SK-N-MC (cell line): ENCODE measurements at places on chromosomes 1 and 21.

GRCh38 chr1:222124602-222125001, 382.7 kb upstream of the DUSP10 start:
- no peak for DNase-seq

DNA sequence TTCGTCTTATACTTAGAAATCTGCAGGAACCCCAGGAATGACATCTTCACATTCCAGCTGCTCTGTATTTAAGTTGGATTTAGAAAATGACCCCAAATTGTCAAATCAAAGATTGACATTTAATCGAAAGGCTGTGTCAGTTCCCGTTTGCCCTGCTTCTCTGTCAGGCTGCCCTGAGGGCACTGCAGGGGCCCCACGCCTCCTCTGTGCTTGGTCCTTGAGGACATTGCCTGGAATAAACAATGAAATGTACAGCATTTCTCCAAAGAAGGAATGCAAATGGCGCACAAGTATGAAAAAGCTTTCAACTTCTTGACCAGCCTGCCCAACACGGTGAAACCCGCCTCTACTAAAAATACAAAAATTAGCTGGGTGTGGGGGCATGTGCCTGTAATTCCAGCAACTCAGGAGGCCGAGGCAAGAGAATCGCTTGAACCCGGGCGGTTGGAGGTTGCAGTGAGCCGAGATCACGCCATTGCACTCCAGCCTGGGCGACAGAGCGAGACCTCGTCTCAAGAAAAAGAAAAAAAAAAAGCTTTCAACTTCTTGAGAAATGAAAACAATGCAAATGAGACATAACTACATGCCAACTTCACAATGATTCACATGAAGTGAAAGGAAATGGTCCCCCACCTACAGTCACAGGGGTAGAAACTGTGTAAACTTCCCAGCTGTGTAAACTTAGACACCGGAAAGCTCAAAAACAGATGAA, 3.0 kb downstream of the TMPRSS3 start:
- no peak for DNase-seq

DNA sequence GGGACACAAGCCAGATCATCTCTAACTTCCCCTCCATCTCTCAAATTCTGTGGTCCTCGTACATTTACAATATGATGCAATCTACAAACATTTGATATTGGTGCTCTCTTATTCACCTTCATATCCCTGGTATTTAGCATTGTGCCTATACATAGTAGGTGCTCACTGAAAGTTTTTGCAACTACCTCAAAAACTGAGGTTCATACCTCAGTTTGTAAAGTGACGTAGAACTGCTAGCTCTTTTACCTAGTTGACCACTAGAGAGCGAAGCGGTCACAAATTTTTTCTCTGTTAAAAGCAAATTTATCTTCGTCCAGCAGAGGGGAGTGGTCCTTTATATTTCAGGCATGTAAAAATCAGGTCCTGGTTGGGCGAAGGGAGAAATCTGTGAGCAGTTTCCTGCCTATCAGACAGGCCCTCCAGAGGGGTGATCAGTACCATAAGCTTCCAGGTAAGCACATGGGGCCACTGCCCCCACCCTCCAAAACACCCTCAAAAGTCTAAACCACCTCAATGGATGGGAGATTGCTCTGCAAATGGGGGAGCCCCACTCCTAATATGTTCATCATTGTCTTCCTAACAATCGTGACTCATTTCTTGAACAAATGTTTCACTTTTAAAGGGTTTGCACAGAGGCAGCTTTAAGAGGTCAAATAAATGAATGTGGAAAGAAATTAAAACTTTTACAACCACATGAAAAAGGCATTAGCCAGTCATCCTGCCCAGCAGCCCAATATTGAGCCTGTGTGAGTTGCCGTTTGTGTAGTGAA, 10.6 kb upstream of the HLCS start:
- no peak for DNase-seq

GRCh38 chr21:35927262-35927661, 133.1 kb downstream of the SETD4 start:
- no peak for DNase-seq

DNA sequence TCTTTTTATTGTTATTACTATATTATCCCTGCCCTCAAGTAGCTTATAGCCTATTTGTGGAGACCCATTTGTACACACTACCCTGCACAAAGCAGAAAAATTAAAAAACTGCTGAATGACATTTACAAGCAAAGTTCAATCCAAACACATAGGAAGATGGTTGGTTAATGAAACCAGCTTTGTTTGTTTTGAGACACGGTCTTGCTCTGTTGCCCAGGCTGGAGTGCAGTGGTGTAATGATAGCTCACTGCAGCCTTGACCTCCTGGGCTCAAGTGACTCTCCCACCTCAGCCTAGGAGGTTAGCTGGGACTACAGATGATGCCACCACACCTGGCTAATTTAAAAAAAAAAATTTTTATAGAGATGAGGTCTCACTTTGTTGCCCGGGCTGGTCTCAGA, 31.6 kb downstream of the TGFB2 start:
- DNase-seq, result no peak
